ENCODE measurements at places on chromosomes 12 and 14. TPM values are rescaled to one million over a fixed set of nuclear protein-coding genes. Genes with fewer than 3 reads are reported as not detected.

Gene NEDD1
- 13.7 TPM for total RNA-seq

Gene NYNRIN
- 9.5 TPM for total RNA-seq

Gene PABPN1
- 73.7 TPM for total RNA-seq

Gene FKBP3
- total RNA-seq: 121 TPM

Gene CCDC175
- total RNA-seq: not detected
